ENCODE measurements at places on chromosomes 11 and 22.

DNA sequence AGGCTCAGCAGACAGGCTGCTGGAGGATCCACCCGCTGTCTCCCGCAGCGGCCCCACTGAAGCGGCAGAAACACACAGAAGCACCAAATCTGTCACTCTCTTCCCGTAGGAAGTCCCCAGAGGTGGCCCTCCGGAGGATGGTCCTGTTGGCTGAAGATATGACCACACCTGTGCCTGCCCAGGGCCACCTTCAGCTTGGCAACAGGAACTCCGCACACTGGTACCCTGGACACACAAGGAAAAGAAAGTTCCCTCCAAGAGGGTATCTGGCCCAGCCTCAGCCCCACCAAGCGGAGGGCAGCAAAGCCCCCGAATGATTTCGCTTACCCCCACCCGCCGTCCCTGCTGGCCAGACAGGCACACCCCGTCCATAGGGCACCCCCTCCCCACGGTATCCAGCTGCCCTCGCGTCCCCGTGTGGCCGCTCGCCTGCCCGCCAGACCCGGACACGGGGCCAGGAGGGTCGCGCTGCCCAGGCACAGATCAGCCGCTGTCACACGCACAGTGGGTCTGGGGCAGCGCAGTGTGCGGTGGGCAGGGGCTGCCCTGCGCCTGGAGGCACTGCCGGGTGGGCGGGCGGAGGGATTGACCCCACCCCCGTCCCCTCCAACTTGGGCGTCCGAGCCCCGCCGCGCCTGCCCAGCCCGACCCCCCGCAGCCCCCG lies 7.0 kb downstream of the RASSF7 start:
- DNase-seq, result no peak

- peak; percentile 62 for DNase-seq
Measured at GRCh38 chr22:46366801-46367706, 31.5 kb downstream of the TRMU start.

DNA sequence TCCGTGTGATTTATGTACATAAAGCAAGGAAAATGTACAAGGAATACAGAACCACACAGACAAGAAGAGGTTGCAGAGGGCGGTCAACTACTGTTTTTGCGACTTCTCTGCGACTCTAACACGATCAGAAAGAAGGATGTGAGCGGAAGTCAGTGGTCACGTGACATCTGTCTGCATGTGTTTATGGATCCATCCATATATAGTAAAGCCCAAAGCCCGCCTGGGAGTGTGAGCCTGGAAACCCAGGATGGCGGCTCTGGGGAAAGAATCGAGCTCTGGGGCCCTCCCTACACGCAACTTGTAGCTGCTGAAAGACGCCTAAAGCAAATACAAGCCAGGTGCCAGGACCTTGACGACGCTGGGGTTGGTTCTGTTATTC lies 8.8 kb downstream of the OSBPL5 start:
- no peak for DNase-seq

DNA sequence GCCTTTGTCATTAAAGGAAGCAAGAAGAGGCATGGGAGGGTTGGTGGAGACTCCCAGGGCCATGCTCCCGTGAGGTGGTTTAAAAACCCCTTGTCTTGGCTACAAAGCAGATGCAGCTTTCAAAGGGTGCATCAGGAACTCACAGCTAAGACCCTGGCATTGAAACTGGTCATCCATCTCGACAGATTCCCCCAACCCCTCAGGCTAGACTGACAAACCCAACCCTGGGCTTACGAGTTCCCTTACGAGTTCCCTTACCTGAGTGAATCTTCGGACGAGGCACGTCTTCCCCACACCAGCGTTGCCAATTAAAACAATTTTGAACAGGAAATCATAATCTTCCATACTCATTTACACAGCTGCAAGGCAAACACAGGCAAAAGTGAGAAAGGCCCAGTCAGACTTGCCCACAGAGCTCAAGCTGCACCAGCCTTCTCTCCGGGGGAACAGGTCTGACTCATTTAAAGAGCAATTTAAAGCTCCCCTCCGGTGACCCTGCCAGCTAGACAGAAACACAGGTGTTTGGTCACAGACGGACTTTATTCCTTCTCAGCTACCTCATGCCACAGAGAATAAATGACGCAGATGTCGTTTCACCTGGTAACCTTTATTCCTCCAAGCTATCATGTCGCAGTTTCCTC lies 74.6 kb downstream of the RAB30 start:
- peak; percentile 78 for DNase-seq

Measured in SHP77 (cell line).